ENCODE measurements at places on chromosomes 1 and 21. TPM values are rescaled to one million over a fixed set of nuclear protein-coding genes. Genes with fewer than 3 reads are reported as not detected.

GRCh38 chr1:18962121-18962721 lies 5.7 kb upstream of the IFFO2 start:
- no peak for DNase-seq

DNA sequence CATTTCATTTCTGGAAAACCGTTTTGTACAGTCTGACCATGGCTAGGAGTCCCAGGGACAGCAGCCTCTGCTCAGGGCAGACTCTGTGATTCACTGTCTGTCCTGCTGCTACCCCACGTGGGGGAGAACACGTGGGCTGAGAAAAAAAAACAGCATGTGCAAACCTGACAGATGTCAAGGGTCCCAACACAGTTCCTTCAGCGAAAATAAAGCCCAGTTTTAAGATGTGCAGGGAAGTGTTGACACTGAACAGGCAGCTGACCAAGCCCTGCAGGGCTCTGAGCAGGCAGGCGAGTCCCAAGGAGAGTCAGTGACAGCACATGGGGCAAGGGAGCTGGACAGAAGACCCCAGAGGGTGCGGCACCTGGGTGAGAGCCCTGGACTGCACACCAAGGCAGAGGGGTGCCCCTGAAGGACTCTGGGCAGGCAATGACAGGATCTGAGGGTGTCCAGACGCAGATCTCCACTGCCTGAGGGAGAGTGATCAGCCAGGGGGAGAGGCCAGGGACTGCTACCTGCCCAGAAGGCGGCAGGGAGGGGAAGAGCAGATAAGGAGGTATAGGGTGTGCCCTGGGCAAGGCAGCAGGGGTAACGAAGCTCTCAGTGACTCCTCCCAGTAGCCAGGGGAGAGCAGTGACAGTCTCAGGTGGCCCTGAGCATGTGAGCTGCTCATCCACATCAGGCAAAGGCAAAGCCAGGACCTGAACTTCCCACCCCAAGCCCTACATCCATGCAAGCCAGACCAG lies 5.1 kb upstream of the SPATC1L start:
- no peak for DNase-seq

- no peak for DNase-seq
These were observed 1.0 kb downstream of the YOD1 start for GRCh38 chr1:207049974-207050391.

GRCh38 chr1:44237721-44238457 lies 24.6 kb downstream of the DMAP1 start:
- DNase-seq = peak; percentile 63

DNA sequence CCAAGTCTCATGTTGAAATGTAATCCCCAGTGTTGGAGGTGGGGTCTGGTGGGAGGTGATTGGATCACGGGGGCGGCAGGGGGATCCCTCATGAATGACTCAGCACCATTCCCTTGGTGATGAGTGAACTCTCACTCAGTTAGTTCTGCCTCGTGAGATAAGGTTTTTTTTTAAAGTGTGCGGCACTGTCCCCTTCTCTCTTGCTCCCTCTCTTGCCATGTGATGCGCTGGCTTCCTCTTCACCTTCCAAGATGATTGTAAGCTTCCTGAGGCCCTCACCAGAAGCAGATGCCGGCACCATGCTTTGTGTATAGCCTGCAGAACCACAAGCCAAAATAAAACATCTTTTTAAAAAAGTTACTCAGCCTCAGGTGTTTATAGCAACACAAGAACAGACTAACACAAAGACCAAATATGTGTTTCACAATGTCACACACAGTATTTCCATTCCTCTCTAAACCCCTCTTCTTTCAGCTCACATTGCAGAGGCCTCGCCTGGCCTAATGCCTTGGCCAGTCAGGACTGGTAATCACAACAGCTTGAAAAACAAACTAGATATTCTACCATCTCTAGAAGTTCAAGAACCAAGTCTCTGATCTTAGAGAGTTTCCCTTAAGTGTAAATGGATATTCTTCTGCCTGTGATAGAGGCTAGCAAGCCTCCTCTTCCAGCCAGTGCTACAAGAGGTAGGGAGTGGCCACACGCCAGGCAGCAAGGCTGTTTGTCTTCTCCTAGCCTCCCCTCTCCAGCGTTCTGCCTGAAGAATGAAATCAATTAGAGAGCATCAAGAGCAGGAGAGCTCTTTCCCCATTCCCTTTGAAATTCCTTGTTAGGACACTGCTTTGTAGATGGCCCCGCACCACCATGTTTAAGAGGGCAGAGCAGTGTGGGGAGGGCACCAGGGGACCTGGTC lies 19.6 kb upstream of the RAP1A start:
- DNase-seq = peak; percentile 44

The DNAI4 gene
- total RNA-seq = 19.9 TPM

DNA sequence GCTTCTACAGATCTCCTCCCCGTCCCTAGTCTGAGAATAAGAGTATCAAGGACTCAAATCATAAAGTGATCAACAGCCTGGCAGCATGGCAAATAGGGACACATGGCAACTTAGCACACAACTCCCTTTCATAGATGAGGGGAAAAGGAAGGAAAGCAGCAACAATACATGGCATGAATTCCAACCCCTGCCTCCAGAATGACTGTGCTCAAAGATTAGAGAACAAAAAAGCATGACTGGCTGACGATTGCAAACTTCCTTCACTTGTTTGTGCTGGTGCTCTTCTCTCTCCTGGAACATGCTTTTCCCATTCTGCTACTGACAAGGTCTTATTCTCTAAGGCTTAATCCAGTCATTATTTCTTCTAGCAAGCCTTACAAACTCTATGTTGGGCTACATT lies 11.5 kb downstream of the KTI12 start:
- no peak for DNase-seq

- no peak for DNase-seq
These were observed 22.1 kb downstream of the MROH7 start for GRCh38 chr1:54663725-54664124.

GRCh38 chr1:220747437-220748088 lies 559 bp upstream of the MTARC2 start:
- no peak for DNase-seq

- no peak for DNase-seq
These were observed 408.1 kb upstream of the USP24 start for GRCh38 chr1:55623311-55623710.

DNA sequence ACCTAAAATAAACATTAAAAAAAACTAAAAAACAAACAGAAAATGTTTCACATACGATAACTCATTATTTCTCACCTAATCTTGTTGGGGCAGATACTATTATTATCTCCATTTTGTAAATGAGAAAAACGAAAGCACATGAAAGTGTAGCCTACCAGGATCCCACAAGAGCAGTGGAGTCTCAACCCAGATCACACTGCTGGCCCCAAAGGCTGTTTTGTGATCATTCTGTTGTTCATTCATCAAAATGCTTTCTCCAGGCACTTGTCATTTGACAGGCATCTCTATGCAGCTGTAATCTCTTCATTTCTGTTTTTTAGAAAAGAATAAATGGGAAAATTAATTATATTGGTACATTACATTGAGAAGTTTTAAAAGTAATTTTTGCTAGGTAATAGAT lies 67.5 kb downstream of the AK5 start:
- DNase-seq = no peak

DNA sequence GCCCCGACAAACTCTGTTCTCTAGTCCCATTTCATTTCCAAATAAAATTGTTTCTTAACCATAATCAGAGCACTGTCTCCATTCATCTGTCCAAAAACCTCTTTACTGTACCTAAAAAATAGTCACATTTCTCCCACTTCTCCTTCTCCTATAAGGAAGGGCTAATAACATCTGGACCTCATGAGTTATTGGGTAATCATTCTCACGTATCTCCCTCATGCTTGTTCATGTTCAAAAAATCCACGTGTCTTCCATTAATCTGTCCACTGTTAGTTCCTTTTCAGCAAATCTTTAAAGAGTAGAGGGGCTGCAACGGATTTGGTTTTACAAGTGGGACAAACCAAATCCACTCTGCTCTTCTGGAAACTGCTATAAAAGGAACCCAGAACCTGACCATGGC lies 1418.8 kb downstream of the MRPL39 start:
- no peak for DNase-seq

GRCh38 chr1:168521401-168522000 lies 22.3 kb downstream of the XCL2 start:
- DNase-seq = no peak

The MYOM3 gene
- total RNA-seq = 0.15 TPM

The AKNAD1 gene
- 1.3 TPM for total RNA-seq

Data from lower lobe of right lung (tissue), 2 donors.